ENCODE measurements at places on chromosomes 2 and 18. TPM values are rescaled to one million over a fixed set of nuclear protein-coding genes. Genes with fewer than 3 reads are reported as not detected.

Gene NOL4
- total RNA-seq: not detected

Gene AQP12A
- not detected for total RNA-seq

Gene TFCP2L1
- total RNA-seq: under 0.01 TPM

Gene GALR1
- not detected for total RNA-seq

Gene GKN1
- total RNA-seq: not detected

Gene ANKRD53
- total RNA-seq: 0.52 TPM

Gene PRSS56
- total RNA-seq: 1.0 TPM

Gene CKAP2L
- 1.0 TPM for total RNA-seq

Gene KRTCAP3
- not detected for total RNA-seq

Gene HK2
- 5.7 TPM for total RNA-seq

Gene MAP3K19
- total RNA-seq: not detected

Gene REG3G
- not detected for total RNA-seq

Gene PARD3B
- total RNA-seq: 19.8 TPM

Gene CROCC2
- under 0.01 TPM for total RNA-seq

Gene STON1
- 13.0 TPM for total RNA-seq

Gene ONECUT2
- total RNA-seq: not detected

Gene ING5
- total RNA-seq: 16.7 TPM

Gene INHBB
- 1.0 TPM for total RNA-seq

Gene ZNF385B
- total RNA-seq: 1.0 TPM

Gene TMEM178A
- total RNA-seq: 4.7 TPM

Gene SCN9A
- 14.1 TPM for total RNA-seq

Gene IRS1
- 13.0 TPM for total RNA-seq

Gene NT5DC4
- total RNA-seq: not detected

Gene TTN
- 2,245 TPM for total RNA-seq

Gene SULT1C2
- 1.0 TPM for total RNA-seq

Gene GRB14
- total RNA-seq: 5.7 TPM

Gene DAW1
- total RNA-seq: not detected

Gene MC2R
- total RNA-seq: not detected

Gene TTC31
- 4.2 TPM for total RNA-seq

Gene GAREM1
- 5.2 TPM for total RNA-seq

Gene CHPF
- 33.4 TPM for total RNA-seq

Gene PSTPIP2
- total RNA-seq: 3.1 TPM

Gene MARS2
- total RNA-seq: 4.2 TPM

Gene LHCGR
- total RNA-seq: 4.2 TPM

Gene CXCR1
- 0.52 TPM for total RNA-seq

Gene KIAA2012
- under 0.01 TPM for total RNA-seq

Gene DSG1
- total RNA-seq: not detected

Gene CYS1
- 4.7 TPM for total RNA-seq

Gene DPP10
- total RNA-seq: 1.0 TPM

Gene DCDC2C
- not detected for total RNA-seq

Gene TMEM87B
- total RNA-seq: 30.3 TPM

Gene RGPD6
- 66.3 TPM for total RNA-seq

Gene ACTR1B
- 30.3 TPM for total RNA-seq
